ENCODE measurements at places on chromosomes 16 and 17. TPM values are rescaled to one million over a fixed set of nuclear protein-coding genes. Genes with fewer than 3 reads are reported as not detected.

DNA sequence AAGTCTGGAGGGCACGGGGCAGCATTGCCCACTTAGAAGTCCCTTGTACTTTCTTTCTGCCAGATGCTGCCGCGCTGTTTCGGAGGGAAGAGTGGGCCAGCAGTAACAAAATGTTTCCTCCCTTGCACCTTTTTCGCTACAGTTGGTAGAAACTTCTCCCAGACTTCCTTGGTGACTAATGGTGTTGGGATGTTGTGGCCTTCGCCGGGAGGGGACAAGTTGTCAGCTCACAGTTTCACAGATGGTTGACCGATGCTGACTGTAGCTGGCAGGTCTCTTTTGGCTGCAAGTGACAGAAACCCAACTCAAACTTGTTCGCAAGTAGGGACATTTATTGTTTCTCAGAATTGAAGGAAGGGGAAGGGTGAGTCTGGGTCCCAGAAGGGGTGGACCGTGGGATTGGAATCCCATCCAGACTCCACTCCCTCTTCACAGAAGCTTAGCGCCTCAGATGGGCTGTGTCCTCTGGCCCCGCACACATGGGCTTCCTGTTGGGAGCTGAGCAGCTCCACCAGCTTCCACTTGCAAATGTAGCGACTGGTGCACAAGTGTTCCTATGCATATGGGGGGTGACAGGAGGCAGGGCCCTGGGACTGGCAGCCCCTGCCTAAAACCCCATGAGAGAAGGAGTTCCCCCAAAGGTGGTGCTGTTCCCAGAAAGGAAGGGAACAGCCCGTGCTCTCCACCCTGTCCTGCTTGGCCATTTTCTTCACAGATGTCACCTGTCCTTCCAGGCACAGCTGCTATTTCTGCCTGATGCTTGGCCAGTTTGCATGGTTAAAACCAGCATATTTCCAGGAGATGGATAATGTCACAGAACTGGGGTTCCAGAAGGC lies 30.9 kb upstream of the RPRML start:
- no peak for DNase-seq

Gene TGFB1I1
- total RNA-seq, result 4.4 TPM

- DNase-seq, result no peak
Observed at GRCh38 chr17:1067282-1067956, 70.5 kb downstream of the TIMM22 start.

- DNase-seq, result no peak
Observed at GRCh38 chr16:66950437-66950836, 10.6 kb upstream of the CES3 start.

Gene TMEM88
- total RNA-seq, result 3.2 TPM

DNA sequence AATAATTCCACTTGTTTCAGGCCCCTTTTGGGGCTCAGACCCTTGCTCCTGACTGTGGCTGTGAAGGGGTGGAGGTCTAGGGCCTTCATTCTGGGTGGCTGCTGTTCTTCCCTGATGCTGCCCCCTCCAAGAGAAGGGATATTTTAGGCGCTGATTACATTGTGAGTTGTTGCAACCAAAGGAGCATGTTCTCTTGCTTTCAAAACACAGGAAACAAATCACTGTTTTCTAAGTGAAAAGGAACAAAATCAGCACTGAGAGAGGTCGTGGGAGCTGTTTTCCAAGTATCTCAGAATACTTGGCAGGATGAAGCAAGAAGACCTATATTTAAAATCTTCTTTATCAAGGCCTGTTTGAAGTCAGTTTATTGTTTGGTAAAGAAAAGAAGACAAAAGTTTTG lies 25.3 kb upstream of the SEC14L1 start:
- DNase-seq, result no peak

DNA sequence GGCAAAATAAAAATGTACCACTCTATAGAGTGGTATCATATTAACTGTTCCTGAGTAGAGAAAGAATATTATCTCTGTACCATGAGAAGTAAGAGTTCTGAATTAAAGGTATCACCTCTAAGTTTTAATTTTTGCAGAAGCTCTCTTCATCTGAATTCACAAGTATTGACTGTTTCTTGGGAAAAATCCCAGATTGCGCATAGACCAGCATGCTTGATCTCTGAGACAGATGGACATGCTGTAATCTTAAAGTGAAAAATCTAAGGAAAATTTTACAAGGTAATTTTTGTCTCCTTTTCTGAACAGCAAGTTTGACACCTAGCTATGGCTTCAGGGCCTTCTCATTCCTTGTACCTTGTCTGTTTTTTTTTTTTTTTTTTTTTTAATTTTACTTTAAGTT lies 1050.7 kb upstream of the RBFOX1 start:
- no peak for DNase-seq

DNA sequence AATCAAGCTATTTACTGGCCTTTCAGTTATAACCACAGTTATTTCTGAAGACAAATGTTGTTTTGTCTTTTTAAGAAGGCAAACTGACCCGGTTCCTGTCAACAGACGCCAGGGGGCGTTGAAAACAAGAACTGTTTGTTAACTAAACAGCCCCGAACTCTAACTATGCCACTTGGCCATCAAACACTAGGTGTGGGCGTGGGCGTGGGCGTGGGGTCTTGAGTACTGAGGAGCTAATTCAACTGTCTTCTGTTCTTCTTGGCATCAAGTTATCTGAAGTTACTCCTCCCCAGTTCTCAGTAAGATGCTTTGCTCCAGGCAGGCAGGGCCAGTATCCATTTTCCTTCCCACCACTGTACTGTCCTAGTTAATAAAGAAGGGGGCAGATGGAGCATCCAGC lies 63.3 kb upstream of the MTMR4 start:
- DNase-seq, result peak; percentile 34

GRCh38 chr17:41811549-41812380 lies at the start of gene P3H4:
Gene P3H4 (minus strand): TSS chr17:41811949. CDS start chr17:41811915, 34 bp downstream.
- peak; percentile 87 for DNase-seq

GRCh38 chr17:38544839-38545209 lies 60.9 kb downstream of the SRCIN1 start:
- DNase-seq, result no peak

DNA sequence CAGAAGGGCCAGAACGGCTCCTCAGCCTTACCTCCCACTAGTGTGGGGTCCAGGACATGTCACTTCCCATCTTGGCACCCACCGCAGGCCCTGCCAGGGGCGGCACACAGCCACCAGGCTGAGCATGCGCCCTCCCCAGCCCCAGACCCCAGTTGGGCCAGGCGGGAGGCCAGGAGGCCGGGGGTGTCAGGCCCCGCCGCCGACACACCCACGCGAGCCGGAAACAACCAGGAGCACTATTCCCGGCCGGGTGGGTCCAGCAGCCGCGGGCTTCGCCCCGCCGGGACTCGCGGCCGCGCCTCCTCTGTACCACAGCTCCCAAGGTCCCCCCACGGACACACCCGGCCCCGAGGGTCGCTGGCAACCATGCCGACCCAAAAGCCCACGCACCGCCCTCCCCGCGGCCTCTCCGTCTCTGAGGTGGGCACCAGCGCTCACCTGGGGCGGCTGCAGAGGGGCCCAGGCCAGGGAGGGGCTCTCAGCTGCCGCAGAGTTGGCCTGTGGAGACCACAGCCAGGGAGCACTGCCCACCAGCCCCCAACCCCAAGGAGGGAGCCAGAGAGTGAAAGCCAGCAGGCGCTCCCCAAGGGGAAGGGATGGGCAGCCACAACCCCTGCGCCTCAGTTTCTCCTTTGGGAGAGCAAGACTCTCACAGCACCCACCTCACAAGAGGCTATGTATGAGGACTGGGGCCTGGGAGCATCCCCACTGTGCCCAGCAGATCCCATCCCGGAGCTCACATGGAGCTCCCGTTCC lies 18.0 kb downstream of the B9D1 start:
- DNase-seq, result no peak

Gene LITAFD
- total RNA-seq, result not detected

Gene FOXK2
- 43.5 TPM for total RNA-seq

Gene SLC5A2
- total RNA-seq, result 1.1 TPM

DNA sequence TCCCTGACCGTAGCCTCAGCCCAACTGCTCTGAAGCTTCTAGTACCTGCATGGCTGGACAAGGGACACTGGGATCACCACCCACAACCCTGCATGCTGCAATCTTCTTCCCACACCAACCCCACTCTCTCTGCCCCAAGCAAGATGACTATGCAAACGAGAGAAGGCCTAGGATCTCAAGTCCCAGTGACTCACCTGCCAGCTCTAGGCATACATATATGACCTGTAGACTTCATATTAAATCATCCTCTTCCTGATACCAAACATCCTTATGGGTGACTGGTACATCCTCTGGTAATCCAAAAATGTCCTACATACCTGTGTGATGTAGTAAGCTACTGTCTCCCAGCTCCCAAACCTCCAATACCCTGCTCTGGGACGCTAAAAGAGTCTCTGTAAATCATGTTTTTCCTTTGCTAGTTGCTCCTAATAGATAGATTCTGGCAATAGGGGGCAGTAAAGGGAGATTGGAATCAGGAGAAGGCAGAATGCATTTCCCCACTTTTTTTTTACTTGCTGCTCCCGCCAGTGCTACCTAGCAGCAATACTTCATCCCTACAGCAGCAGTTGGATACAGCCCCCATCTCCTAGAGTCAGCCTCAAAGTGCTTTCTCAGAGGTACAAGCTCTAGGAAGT lies 43.4 kb upstream of the SOX9 start:
- no peak for DNase-seq

- DNase-seq, result no peak
Observed at GRCh38 chr17:41140360-41141131, at the start of gene KRTAP4-6. Gene KRTAP4-6 (minus strand): TSS chr17:41140544. CDS start chr17:41140487, 57 bp downstream.

DNA sequence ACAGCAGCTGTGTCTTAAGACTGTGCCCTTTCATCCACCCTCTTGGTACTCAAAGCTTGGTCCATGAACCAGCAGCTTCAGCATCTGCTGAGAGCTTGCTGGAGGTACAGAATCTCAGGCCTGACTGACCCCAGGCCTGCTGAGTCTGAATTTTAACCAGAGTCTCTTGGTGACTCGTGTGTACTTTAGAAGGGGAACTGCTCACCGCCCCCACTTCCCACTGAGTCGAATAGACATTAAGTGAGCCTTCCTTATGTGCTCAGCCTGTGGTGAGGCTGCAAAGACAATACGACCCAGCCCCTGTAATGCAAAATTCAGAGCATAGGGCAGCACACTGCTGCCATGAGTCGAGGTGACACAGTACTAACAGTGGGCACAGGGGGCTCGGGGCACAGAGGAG lies 662.8 kb downstream of the WWOX start:
- no peak for DNase-seq

Gene IL34
- total RNA-seq, result 4.1 TPM

Data from cerebellum (tissue), 4 donors.